ENCODE measurements at places on chromosomes 7 and 10.

- no peak for DNase-seq
These were observed 23.7 kb upstream of the TRPV6 start for GRCh38 chr7:142908921-142909890.

- no peak for DNase-seq
These were observed 13.2 kb downstream of the BAIAP2L1 start for GRCh38 chr7:98387544-98388226.

DNA sequence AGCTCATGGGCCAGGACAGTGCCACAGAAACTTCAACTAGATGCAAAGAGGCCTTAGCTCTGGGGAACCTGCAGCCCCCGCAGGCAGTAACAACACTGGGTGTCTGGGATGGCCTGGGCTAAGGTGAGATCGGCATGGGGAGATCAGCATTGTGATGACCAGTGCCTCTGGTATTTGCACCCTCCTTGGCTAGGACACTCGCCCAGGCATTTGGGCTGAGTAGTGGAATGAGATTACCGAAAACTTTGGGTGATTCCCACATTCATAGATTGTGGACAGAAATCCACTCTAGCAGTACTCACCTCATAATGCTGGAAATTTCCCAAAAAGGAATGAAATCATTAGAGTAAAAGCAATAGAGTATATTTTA is 70.6 kb upstream of the ZMIZ2 start:
- no peak for DNase-seq

- no peak for DNase-seq
These were observed 48.8 kb downstream of the MDFIC start for GRCh38 chr7:114970732-114971131.

- DNase-seq: no peak
These were observed 40.6 kb downstream of the LRRC17 start for GRCh38 chr7:102953406-102953805.

DNA sequence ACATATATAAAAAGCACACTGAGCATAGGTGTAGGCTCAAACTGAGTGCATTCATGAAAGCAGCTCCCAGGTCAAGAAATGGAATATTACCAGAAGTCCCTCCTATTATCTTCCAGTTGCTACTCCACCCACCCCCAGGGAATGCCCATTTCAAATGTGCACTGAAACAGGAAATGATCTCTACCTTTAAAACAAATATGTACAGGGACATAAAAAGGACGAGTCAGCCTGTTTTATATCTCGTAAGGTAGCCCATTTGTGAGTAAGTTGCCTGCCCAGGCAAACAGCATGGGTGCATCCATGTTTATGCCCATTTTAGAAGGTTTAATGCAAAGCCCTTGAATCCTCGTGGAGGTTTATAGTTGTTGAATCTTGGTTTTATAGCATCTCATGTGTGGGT is 10.4 kb downstream of the FFAR4 start:
- no peak for DNase-seq

DNA sequence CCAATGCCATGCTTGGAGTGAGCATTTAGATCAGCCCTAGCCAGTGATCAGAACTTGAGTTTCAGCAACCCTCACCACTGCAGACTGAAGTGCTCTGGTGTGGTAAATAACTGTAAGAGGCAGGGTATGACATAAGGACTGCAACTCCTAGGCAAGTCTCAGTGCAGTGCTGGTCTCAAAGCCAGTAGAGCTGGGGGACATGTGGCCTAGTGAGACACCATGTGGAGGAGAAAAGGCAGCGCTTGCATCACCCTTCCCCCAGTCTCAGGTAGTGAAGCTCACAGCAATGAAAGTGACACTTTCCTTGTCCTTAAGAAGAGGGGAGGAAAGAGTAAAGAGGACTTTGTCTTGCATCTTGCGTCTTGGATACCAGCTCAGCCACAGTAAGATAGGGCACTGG is 386.8 kb upstream of the POT1 start:
- no peak for DNase-seq

DNA sequence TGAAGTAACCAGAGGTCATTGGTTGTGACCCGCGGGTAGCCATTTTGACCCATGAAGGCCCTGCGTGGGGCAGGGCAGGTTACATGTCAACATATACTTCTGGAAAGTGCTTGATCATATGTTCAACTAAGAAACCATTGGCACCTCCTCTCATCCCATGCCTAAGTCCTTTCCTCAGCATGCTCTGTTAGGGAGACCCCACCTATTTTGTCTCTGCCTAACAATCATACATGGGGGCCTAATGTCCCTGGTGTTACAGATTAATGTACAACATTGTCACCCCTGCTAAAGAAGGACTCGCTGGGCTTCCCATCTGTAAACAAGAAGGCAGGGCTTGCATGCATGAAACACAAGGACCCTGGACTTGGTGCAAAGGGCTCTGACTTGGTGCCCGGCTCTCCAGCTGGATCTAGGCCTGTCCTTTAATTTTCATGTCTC is 133.7 kb upstream of the TNS3 start:
- no peak for DNase-seq

- no peak for DNase-seq
These were observed 175.9 kb downstream of the CCDC71L start for GRCh38 chr7:106485031-106485551.

DNA sequence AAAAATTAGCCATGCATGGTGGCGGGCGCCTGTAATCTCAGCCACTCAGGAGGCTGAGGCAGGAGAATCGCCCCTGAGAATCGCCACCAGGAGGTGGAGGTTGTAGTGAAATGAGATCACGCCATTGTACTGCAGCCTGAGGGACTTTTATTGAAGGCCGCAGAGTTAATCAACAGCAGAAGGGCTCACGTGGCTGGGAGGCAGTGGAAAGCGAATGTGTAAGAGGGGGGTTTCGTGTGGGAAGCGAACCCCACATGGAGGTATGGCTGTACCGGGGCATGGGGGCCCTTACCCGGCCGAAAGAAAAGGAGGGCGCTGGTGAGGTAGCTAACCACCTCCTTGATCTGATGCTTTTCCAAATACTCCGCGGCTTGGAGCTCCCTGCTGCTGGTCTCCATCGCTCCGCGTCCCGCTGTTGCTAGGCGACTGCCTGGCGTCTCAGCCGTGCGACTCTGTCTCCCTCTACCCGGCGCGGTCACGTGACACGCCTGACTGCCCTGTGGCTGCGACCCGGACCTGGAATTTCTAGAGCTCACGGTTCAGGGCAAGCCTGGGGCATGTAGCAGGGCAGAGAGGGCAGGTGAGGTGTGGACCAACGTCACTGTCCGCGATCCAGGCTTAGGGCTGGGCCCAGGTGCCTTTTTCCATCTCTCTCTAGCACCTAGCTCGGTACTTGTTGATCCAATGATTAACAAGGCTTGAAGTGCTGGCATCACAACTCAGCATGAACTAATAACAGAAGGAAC is at the start of gene EFCAB10:
Gene EFCAB10, minus strand, starts transcription at position 428 of the 746 bp plus-strand sequence. Its CDS starts 30 bp downstream, at position 398.
- peak; percentile 3 for DNase-seq

- DNase-seq: no peak
These were observed 24.4 kb downstream of the RHOBTB1 start for GRCh38 chr10:60919551-60919950.

- no peak for DNase-seq
These were observed 350.6 kb upstream of the MKI67 start for GRCh38 chr10:128476845-128477244.

DNA sequence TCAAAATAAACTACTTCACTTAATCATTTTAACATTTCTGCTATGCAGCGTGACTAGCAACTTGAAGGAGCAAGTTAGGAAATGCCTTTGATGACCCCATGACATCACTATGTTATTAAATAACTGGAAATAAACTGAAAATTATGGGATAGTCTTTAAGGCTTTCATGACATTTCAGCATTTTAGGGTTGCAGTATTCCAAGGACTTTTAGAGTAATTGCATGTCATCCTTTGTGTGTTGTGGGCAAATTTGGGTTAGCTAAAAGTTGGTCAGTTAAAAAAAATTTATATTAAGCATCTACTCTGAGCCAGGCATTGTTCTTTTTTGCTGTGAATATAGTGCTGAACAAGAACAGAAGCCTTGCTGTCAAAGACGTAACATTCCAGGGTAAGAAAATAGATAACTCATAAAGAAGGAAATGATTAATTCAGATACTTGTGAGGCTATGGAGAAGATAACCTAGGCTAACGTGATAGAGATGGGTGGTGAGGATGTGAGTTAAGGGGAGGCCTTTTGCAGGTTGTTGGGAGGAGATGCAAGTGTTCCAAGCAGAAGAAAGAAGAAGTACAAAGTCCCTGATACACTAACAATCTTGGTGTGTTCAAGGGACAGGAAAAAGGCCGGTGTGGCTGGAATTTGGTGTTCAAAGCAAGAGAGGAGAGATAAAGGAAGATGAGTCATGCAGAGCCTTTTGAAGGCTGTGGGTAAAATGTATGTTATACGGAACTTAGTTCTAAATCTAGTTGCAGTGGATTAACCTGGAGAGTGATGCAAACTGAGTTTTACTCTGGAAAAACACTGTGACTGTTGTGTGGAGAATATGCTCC is 610.2 kb downstream of the AUTS2 start:
- DNase-seq: no peak

- no peak for DNase-seq
These were observed 42.4 kb downstream of the SMKR1 start for GRCh38 chr7:129544700-129545099.

DNA sequence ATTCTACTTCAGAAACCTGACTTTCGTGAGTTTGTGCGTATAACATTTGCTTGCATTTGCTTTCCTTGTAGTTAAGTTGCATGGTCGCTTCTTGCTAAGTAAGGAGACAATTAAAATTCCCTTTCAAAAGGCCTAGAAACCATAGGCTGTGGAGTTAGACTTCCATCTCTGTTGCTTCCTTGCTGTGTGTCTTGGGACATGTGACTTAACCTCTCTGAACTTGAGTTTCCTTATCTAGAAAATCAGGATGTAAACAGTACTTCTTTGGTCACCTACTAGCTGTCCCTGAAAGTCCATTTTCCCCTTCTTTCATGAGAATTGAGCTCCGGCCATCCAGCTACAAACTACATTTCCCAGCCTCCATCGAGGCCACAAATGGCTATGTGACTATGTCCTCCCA is 89.2 kb downstream of the ITIH5 start:
- no peak for DNase-seq

- DNase-seq: no peak
These were observed 1.5 kb upstream of the TRDMT1 start for GRCh38 chr10:17202999-17203398.

DNA sequence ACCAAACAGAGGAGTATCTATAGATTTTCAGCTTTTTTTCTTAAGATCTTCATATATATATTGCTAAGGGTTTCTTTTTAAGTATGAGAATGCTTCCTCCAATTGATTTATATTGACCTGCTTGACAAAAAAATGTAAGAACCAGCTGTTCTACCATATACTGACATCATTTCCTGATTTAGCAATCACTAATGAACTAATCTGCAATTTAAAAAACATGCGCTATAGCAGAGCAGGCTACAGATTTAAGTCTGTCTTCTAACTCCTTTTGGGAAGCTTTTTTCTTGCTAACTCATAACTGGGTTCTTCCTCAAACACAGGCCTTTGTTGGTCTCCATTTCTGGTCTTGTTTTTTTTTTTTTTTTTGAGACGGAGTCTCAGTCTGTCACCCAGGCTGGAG is 33.2 kb downstream of the ABCC2 start:
- no peak for DNase-seq

DNA sequence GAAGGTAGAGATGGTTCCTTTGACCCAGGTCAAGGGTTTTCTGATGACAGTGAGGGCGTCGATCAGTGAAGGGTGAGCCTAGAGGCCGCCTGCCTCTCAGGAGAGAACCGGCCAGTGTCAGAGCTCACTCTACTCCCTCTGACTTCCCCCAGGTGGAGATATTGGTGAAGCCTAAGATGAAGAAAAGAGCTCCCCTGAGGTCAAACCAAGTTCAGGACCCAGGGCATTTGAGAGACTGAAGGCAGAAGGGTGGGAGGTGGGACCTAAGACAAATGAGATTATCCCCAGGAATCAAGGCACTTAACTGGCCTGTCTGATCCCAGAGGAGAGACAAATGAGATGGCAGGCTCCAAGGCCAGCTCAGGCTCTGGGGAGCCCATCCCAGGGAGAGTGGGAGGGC is 104.7 kb downstream of the CDH23 start:
- DNase-seq: no peak

GRCh38 chr10:6482737-6483357 is 97.2 kb downstream of the PRKCQ start:
- no peak for DNase-seq

DNA sequence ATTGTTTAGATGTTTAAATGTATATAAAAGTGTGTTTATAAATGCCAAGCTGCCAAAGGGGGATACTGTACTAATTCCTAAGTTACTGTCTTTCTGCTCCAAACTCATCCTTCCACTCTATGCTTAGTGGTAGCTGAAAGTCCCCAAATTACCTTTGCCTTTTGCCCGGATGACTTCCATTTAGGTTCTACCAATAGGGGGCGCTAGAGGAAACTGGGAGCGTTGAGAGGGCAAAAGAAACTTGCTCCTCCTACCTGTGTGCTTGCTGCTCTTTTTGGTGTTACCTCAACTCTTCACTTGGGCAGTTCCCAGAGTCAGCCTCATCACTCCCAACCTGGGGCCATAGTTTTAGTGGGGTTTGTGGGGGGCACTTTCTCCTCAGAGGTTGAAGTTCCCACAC is 5.9 kb upstream of the OR2A25 start:
- no peak for DNase-seq

DNA sequence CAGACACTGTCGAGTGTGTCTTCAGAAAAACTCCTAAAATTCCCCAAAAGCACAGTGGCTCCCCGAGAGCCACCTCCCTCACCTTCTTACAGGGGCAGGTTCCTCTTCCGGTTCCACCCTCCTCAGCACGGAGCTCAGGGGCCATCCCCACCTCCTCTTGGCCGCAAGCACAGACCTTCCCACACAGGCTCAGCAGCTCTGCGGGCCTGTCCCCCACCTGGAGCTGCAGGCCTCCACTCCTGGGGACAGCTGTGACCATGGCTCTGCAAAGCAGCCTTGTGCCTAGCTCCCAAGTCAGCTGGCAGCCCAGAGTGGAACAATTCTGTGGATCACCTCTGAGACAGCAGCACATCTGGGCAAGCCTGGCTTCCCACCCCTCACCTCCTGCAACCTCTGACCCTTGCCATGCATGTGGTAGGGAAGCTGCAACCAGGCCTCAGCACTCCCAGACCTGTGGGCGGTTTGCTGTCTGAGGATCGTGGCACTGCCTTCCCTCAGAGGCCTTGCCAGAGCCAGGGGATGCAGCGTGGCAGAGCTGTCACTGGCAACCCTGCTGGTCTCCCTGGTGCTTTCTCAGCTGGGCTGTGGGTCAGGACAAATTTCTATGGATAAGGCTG is 79.7 kb downstream of the ALOX5 start:
- DNase-seq: no peak
